A673 (cell line): ENCODE measurements at places on chromosomes 4 and X. TPM values are rescaled to one million over a fixed set of nuclear protein-coding genes. Genes with fewer than 3 reads are reported as not detected.

DNA sequence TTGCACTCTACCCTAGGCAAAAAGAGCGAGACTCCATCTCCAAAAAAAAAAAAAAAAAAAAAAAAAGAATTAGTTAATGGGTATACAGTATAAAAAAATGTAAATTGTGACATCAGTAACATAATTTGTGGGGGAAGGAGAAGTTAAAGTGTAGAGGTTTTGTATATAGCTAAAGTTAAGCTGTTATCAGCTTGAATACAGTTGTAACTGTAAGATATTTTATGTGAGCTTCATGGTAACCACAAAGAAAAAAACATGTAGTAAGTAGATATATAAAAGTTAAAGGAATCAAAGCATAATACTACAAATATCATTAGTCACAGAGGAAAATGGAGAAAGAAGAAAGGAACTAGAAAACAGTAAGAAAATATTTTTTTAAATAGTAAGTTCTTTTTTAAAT is 53.2 kb upstream of the EPGN start:
- no peak overlapping the region for H3K27ac ChIP-seq
- no peaks in the 10 kb centered on the region for H3K36me3 ChIP-seq
- no peaks in the 10 kb centered on the region for H3K4me1 ChIP-seq
- no peaks in the 10 kb centered on the region for H3K27me3 ChIP-seq

GRCh38 chr4:75662626-75663025 is 10.6 kb downstream of the G3BP2 start:
- no peak for DNase-seq
- no peak overlapping the region for H3K27ac ChIP-seq
- H3K27me3 ChIP-seq, result no peaks in the 10 kb centered on the region
- H3K36me3 ChIP-seq, result peaks cover 15% of the 10 kb centered on the region
- no peak overlapping the region for H3K4me3 ChIP-seq
- peaks cover 10% of the 10 kb centered on the region for H3K4me1 ChIP-seq

DNA sequence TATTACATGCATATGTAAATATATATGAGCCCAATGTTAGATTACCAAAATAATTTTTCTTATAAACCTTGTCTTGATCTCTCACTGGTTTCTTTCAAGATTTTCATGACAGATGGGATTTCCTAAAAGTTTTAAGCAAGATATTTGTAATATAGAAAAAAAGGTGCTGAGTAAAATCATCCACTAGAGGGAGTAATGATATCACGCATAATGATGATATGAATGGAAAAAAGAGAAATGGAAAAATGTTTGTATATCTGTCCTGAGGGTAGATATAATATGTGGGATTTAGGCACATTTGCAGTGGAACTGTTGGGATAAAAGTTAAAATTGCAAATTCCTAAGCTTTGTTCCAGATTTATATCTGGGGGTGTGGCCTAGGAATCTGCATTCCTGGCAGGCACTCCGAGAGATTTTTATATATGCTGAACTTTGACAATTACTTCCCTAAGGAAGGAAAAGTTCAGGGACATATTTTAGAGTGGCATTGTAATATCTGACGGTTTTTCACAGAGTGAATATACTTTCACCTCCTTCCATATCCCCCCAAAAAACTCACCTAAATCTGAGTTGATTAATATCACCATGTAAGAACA is 60.5 kb downstream of the TMA16 start:
- no peaks in the 10 kb centered on the region for H3K36me3 ChIP-seq
- no peaks in the 10 kb centered on the region for H3K27me3 ChIP-seq
- peak; percentile 65 for DNase-seq
- H3K4me1 ChIP-seq, result peaks cover 15% of the 10 kb centered on the region
- H3K4me3 ChIP-seq, result no peak overlapping the region

DNA sequence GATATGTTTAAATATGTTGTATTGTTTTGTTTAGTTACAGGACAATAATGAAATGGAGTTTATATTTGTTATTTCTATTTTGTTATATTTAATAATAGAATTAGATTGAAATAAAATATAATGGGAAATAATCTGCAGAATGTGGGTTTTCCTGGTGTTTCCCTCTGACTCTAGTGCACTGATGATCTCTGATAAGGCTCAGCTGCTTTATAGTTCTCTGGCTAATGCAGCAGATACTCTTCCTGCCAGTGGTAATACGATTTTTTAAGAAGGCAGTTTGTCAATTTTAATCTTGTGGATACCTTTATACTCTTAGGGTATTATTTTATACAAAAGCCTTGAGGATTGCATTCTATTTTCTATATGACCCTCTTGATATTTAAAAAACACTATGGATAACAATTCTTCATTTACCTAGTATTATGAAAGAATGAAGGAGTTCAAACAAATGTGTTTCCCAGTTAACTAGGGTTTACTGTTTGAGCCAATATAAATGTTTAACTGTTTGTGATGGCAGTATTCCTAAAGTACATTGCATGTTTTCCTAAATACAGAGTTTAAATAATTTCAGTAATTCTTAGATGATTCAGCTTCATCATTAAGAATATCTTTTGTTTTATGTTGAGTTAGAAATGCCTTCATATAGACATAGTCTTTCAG is 26.9 kb downstream of the NUDT6 start:
- H3K36me3 ChIP-seq, result no peaks in the 10 kb centered on the region
- DNase-seq, result no peak
- H3K27ac ChIP-seq, result no peak overlapping the region

- H3K36me3 ChIP-seq, result no peaks in the 10 kb centered on the region
- no peak overlapping the region for H3K27ac ChIP-seq
- H3K4me3 ChIP-seq, result no peak overlapping the region
- DNase-seq, result no peak
- peaks cover 92% of the 10 kb centered on the region for H3K27me3 ChIP-seq
Measured at GRCh38 chrX:140502491-140503237, 2.2 kb downstream of the SOX3 start.

Gene SLC10A3
- total RNA-seq, result 8.1 and 9.7 TPM in 2 replicates

Gene CPEB2
- 75.5 and 80.1 TPM in 2 replicates for total RNA-seq

Gene NAP1L3
- total RNA-seq, result 0.17 TPM in 1 of 2 replicates, not detected in the other
